Breast epithelium (tissue), 4 donors: ENCODE measurements at places on chromosomes 5 and 9. TPM values are rescaled to one million over a fixed set of nuclear protein-coding genes. Genes with fewer than 3 reads are reported as not detected.

DNA sequence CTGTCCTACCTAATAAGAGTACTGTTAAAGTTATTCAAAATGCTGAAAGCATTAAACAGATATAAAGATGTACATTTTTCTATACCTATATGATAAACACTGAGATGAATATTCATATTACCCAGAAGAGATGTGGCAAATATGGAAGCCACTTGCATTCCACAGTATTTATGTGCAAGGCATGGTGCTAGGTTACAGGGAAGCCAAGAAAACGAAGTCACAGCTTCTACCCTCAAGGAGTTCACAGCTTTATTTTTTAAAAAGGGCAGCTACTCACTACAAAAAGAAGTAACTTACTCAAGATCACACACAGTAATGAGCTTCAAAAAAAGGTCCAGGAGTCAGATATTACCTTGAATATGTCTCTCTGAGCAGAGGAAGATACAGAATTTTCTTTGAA, 484.6 kb downstream of the ZNF608 start:
- DNase-seq, result no peak

GRCh38 chr9:116383936-116384335, 230.3 kb downstream of the PAPPA start:
- DNase-seq, result no peak

GRCh38 chr5:84437673-84438315, 53.1 kb upstream of the EDIL3 start:
- no peak for DNase-seq

The TENT4A gene
- 24.8 TPM for total RNA-seq
